Stimulated activated CD8-positive, alpha-beta memory T cell treated with anti-CD3 and anti-CD28 coated beads, Interleukin-12 subunit alpha, Interleukin-12 subunit beta, amount 100 ng/mL, for 4 hours (primary cell): ENCODE measurements at places on chromosomes 3 and 15.

DNA sequence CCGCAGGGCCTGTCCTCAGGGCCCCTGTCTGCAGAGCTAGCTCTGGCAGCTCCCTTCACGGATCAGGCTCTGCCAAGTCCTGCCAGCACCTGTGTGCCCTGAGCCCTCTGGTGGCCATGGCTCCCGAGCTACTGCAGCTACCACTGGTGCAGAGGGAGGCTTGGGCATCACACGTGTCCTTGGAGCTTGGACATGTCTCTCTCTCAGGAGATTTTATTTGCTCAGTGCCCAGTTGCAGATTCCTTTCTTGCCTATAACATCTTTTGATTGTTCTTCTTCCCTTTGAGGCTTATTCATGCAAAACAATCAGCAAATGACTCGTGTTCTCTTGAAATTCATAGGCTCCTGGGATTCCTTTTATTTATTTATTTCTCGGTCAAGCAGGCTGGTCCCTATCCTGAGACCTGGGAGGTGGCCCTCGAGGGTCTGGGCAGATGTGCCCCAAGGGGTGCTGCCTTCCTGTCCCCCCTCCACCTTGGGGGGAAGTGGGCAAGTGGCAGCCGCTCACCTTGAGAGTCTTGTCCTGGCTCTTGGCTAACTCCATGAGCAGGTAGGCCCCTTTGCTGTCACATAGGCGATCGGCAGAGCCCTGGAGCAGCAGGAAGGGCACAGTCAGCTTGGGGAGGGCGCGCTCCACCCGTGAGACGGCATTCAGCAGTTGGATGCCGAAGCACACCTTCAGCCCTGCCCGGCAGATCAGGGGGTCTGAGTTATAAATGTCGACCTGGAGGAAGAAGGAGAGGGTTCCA, 21.9 kb downstream of the ABTB1 start:
- DNase-seq, result no peak

DNA sequence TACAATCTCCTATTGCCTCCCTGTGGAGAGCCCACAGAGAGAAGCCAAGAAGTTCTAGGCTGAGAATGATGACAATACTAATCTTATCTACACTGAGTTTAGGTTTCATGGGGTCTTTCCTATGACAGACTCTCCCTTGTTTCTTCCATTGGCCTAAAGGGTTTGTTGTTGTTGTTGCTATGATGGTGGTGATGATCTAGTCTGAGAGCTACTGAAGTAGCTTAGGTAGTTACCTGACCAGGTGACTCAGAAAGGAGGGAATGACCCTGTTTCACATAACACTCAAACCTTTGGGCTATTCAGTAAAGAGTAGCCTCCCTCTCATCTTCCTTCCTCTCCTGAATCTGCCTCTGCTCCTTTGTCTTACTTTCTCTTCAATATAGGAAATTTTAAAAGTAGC, 170.2 kb downstream of the GMNC start:
- DNase-seq, result no peak

GRCh38 chr15:79965846-79966630, 5.0 kb downstream of the BCL2A1 start:
- DNase-seq, result no peak

DNA sequence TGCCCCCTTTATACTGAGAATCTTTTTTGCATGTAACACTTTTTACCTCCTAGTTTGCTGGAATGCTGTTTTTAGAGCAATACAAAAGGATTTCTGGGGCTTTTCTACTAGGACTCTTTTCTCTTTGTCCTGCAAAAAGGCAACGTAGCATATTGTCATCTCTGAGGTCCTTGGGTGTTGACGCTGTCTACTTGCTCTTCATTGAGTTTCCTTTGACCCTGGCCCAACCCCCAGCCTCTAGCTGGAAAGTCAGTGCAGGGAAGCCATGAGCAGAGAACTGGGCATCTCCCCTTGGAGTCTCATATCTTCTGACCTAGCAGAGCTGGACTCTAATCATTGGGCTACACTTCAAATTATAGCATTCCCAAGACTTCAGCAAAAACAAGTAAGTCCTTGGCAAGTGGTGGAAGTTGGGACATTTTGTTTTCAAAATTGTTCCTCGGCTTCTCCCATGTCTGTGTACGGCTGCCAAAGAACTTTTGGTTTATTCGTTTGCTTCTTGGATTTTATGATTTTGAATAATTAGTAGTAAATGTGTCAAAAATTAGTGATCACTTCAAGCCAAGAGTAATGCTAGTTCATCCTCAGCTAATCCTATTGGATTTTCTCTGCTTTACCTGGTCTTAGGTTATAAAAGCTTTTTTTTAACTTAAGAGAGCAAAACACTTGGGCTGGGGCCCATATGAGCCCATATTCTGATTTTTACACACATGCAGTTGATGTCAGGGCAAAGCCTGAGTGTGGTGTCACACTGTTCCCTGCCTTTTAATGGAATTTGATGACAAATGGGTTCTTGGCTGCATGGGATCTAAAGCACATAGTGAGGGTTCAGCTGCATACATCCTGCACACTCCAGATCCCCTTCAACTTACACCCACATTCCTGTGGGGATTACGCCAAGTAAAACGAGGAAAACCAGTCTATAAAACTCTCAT, 419.5 kb upstream of the C2CD4B start:
- DNase-seq, result no peak

DNA sequence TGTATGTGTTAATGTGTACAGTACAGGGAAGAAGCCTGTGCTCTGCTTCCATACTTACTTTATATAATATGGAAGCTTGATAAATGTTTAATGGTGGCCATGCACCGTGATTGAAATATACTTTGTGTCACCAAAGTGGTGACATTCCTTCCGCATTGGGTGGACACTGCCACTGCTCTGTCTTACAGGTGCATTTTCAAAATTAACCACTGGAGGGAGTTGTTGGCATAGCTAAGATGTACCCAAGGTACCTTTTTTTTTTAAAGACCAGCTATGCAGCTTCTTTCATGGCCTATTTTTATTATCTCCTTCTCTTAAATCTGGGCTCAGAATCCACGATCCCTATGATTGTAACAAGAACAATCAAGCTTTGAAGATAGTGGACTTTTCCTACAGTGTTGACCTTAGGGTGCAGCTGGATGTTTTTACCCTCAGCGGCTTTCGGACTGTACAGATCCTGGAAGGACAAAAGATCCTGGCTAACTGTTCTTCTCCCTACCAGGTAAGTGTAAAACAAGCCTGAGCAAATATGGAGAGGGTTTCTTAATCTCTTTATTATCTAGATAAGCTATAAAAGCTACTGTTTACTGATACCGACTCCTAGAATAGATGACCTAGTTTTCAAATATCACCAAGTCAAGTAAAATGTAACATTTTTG, 21.6 kb upstream of the PAK6 start:
- no peak for DNase-seq

DNA sequence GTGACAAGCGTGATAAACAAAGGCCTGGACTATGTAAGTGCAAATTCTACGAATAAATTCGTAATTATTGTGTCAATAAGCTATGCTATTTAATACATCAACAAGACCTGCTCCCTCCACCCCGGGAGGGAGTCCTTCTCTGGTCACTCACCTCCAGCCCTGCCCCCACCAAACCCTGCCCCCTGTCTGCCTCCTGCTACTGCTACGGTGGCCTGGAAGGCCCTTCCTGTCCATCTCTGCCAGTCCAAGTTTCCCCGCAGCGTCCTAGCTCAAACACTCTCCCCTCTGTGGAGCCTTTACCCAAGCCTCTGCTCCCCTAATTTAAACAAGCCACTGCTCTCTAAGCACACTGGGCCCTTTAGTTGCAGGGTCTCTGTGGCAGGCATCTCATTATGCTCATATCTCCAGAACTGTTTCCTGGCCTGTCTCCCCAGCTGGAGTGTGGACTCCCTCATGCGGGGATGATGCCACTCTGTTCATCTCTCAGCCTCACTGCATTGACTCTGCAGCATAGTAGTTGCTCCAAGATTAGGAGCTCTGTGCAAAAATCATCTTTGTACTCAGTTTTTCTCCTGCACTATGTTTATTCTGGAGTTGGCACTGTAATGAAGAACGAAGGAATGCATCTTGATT, 241.2 kb downstream of the NTRK3 start:
- no peak for DNase-seq

DNA sequence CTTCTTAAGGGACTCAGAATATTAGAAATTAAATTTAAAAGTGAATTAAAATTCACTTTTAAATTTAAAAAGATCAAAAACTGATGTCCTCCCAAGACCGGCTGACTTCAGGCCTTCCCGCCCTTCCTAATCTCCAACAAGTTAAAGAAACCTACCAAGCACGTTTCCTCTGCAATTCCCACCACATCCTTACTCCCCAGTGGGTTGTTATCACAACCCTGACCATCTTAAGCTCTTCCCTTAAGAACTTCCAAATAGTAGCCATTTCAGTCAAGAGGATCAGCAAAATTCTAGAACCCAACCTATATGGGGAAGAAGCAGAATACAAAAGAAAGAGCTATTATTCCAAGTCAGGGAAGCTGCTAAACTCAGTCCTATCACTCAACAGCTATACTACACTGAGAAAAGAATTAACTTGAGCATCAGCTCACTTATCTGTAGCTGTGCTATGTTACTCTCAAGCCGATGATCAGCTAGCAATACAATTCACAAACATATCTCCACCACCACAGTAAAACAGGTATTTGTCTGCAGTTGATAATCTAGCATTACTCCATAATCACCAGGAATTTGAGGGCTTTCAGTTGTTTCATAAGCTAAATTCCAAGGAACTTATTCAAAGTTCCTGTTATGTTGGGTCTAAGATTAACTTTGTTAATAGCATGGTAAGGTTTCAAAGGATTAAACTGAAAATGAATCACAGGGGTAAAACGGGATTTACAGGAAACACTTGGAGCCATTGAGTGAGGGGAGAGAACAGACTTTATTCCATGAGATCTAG, 14.3 kb downstream of the ABCC5 start:
- DNase-seq, result no peak

DNA sequence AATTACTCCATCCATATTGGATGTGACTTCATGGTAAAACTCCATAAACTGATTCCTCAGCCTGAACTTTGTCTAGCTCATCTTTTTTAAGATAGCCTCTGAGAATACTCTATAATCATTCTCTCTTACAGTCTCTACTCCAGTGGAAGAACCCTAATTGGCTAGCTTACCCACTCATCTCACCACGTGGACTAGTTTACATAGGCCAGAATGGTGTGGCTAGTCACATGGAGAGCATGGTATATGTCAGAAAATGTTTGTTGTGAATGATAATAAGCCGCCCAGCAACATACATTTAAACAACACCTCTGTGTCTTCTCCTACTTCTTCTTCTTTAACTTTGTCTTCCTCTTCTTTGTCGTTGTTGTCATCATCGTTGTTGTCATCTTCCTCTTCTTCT, 389.2 kb upstream of the LRRC3B start:
- DNase-seq, result no peak

- DNase-seq, result no peak
These were observed 70.4 kb downstream of the FOXP1 start for GRCh38 chr3:71513081-71513480.

GRCh38 chr3:169034401-169034800, 629.1 kb downstream of the MECOM start:
- no peak for DNase-seq

DNA sequence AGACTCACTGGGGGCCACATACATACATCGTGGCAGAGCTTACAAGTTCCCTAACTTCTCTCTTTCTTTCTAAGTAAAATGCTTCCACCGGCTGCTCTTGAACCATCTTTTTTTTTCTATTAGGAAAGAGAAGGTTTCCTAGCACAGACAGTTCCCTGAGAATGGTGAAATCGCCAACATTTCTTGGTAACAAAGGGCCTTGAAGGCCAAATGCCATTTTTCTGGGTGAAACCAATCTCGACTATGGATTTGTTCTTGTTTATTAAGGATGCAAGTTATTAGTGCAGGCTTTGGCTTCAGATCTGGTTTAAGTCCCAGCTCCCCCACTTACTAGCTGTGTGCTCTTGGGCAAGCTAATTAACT, 3.0 kb downstream of the LMCD1 start:
- DNase-seq, result no peak

- no peak for DNase-seq
These were observed 39.2 kb downstream of the ACAA1 start for GRCh38 chr3:38097446-38098375.

- DNase-seq, result no peak
These were observed 442.4 kb upstream of the GRM7 start for GRCh38 chr3:6418485-6418884.

DNA sequence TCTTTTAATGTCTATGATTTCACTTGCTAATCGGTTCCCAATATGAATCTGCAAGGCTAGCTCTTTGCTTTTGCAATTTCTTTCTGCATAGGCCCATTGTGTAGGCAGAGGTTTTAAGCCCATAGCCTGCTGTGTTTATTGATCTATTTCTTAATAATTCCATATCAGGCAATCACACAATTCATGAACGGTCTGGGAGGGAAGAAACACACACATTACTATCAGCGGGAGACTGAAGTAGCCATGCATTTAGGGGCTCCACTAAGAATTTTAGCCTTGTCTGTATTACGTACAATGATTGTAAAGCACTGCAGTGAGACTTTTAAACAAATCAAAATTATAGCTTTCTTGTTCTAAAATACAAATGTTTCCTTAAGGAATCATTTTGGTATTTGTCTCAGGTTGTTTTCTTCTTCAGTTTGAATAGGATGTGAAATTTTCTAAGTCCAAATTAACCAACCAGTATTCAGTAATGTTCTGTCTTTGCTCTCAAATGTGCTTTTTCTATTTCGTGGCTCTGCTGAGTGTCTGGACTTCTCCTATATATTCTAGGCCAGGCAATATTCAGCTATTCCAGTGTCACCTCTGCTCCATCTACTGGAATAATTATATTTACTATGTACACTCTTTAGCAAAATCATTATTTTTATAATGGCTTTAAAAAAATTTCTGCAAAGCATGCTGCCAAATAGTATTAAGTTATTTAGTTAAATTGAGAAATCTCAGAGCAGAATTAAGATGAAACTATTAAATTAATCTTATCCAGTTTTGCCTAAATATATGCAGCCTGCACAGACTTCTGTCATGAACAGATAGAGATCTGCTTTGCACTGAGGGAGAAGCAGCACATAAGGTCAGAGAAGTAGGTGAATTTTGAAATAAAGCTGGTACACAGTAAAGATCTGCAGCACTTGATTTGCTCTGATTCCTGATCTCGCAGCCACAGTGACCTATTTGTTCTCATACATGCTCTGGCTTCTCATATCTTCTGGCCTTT, 103.0 kb upstream of the NAALADL2 start:
- no peak for DNase-seq

- no peak for DNase-seq
These were observed 499.1 kb downstream of the MAGI1 start for GRCh38 chr3:65539616-65540015.

- no peak for DNase-seq
These were observed 25.6 kb upstream of the MAP3K13 start for GRCh38 chr3:185337231-185337816.

DNA sequence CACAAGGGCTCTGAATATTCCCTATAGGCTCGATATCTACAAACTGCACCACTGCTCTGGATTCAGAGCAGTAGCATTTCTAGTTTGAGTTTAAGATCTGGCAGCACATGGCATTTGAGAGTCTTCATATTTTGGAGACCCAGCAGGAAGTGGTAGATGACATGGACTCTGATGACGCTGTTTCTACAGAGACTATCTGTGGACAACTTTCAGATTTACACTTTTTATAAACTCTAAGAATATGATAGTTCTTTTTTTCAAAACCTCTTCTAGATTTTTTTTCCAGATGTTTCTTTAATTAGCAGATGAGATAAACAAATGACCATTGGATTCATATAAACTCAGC, 35.8 kb downstream of the ARMC8 start:
- DNase-seq, result no peak

- no peak for DNase-seq
These were observed 75.1 kb downstream of the SLC12A8 start for GRCh38 chr3:125137358-125138033.
